Fibroblast of the aortic adventitia (primary cell): ENCODE measurements at places on chromosomes 5 and 9.
A peak's percentile ranks its signal among the peaks of the same experiment; 100 is the strongest.

DNA sequence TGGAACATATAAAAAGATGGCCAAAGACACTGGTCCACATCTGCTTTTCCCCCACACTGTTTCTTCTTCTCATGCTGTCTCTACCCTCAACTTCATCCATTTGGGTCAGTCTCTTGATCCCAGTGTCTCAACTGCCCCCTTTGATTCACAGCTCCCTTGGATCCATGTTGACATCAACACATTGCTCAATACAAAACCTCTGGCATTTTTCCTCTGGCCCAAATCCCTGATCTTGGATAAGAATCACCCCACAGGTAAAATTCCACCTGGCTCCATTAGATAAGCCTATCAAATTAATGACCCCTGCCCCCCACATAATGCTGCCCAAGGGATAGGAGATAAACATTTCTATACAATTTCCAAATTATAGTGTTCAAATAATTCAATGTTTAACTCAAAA, 229.8 kb downstream of the TLE1 start:
- no peak for DNase-seq

DNA sequence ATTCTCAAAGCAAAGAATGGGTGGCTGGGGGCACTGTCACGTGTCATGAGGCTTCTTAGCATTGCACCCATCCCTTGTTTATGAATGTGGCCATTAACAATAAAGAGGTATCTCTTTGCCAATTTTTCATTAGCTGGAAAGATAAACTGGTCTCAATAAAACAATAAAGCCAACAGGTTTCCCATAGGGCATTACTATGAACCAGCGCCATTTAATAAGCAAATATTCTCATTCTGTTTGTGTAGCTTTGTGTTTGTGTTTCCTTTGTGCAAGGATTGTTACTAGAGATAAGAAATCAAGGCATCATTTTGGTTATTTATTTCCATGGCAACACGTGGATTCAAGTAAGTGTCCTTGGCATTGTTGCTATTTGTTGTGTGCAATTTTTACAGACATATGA, 37.6 kb upstream of the CAST start:
- no peak for DNase-seq

GRCh38 chr5:96522635-96523355, 89.7 kb upstream of the PCSK1 start:
- DNase-seq, result no peak

DNA sequence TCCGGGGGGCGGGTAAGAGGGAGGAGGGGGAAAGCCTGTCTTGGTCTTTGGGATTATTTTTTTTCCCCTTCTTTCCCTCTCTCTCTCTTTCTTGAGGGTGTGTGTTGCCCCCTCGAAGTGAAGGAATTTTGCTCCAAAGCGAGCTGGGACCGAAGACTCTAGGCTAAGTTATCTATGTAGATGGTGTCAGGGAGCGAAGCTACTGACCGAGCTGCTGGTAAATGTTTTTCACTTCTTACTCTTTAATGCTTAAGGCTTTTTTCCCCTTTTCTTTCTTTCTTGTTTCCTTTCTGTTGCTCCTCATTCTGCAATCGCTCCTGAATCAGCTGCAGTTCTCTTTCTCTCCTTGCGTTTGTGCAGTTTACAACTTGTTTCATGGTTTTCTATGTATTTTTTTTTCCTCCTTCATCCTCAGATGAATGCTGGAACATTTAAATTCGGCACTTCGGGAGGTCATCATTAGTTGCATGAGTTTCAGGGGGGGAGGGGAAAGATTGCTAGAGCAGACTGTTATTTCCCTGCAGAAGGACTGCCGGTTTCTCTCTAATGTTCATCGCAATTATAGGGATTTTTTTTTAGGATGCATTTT, 1312.0 kb upstream of the WWC1 start:
- no peak for DNase-seq

- peak; percentile 4 for DNase-seq
Measured at GRCh38 chr9:69542942-69543704, 129.0 kb downstream of the APBA1 start.

DNA sequence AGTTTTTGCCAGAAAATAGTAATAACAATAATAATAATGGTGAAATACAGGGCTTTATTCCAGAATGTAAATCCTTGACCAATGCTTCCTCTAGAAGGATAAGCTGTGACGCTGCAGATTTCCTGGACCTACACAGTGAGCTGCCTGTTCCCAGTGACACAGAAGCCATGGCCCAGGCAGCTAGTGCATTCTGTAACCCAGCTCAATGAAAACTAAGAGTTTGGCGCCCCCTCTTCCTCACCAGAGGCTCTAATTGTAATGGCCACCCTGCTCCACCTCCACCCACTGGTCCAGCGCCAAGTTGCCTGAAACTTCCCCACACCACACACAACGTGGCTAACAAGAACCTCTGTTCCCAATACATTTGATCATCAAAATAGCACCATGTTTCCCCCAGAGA, 248.1 kb downstream of the CETN3 start:
- DNase-seq, result peak; percentile 76
